Central memory CD4-positive, alpha-beta T cell (primary cell): ENCODE measurements at places on chromosomes 5 and 9.
A peak's percentile ranks its signal among the peaks of the same experiment; 100 is the strongest.

DNA sequence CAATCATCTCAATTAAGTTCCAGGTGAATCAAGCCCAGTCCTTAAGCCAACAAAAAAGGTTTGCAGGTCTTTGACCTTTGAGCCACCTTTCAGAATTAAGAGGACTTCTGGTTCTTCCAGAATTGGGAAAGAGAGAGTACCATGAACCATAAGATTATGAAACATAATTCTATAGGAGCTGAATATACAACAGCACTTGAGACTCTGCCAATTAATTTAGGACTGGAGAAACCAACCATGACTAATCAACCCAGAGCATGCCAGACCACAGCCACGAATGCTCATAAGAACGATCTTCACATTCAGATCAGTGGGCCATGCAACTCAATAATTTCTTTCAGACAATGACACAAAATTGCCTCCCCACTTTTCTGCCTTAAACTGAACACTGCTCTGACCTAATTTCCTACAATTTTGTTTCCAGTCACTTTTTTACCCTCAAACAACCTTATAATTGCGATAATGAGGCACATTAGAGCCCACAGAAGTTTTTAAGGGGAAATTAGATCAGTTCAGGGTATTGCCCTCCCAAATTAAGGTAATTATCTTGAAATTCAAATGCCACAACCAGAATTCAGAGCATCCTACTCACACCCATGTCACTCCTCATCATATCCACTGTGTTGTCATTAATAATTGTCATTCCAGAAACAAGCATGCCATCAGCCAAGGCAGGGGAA lies 213.4 kb downstream of the ATPSCKMT start:
- no peak for DNase-seq

DNA sequence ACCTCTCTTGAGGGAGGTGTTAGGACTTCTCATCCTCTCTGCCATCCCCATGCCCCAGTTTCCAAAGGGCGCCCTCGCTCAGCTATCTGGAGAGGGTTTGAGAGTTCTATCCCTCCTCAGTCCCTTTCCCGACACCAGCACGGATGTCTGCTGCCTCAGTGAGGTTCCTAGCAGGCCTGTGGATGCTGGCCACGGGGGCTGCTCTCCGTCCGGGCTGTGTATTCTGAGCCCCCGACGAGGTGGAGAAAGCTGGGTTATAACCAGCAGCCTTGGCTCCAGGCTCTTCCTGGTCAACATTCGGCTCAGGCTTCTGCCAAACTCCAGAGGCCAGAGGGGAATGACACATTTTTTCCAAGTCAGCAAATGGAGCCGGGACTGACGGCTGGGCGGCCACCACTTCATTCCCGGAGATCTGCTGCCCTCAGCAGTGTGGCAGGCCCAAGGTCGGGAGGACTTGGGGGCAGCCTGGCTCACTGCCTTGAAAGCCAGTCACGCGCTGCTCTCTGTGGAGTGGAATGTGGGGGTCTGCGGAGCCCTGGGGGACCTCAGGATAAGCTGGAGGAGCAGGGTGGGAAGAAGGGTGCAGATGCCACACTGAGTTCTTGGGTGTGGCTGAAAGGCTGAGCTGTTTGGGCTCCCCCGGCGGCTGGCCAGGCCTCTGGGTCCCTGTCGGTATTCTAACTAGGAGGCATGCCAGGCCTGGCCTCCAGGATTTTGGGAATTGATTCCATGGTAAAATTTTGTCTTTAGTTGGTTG lies 27.4 kb downstream of the PTPA start:
- no peak for DNase-seq

GRCh38 chr5:139460455-139460854 lies 2.1 kb downstream of the ECSCR start:
- no peak for DNase-seq

GRCh38 chr9:107739601-107740082 lies 250.1 kb upstream of the KLF4 start:
- DNase-seq = no peak

GRCh38 chr9:89606624-89607311 lies 2.0 kb downstream of the GADD45G start:
- DNase-seq = peak; percentile 3

GRCh38 chr5:74935752-74936091 lies 69.5 kb upstream of the FAM169A start:
- DNase-seq = no peak

- no peak for DNase-seq
Measured at GRCh38 chr9:70229579-70229978, 29.2 kb upstream of the SMC5 start.

GRCh38 chr9:71629578-71630215 lies 138.6 kb downstream of the CEMIP2 start:
- no peak for DNase-seq

GRCh38 chr9:134427153-134427782 lies 101.0 kb downstream of the RXRA start:
- DNase-seq = no peak

- peak; percentile 14 for DNase-seq
Measured at GRCh38 chr9:22446950-22447617, 460 bp downstream of the DMRTA1 start.

DNA sequence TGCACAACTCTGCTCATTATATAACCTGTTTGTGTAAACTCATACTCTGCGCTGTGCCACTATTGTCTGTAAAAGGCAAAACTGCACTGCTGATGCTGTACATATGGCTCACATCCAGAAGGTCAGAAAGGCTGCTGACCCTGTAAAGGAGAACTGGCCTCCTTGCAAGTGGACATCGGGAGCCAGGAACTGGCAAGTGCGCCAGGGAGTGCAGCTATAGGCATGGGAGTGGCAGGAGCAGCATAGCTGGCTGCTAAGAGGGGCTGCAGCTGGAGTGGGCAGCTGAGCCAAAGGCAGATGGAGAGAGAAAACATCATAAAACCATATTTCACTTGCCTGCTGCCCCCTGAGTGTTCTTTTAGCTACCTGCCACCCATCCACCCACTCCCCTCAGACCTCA lies 2183.4 kb upstream of the ACO1 start:
- DNase-seq = no peak

GRCh38 chr5:42583322-42583721 lies 160.1 kb downstream of the GHR start:
- peak; percentile 12 for DNase-seq

- DNase-seq = no peak
Measured at GRCh38 chr5:36590513-36591286, 15.7 kb upstream of the SLC1A3 start.

DNA sequence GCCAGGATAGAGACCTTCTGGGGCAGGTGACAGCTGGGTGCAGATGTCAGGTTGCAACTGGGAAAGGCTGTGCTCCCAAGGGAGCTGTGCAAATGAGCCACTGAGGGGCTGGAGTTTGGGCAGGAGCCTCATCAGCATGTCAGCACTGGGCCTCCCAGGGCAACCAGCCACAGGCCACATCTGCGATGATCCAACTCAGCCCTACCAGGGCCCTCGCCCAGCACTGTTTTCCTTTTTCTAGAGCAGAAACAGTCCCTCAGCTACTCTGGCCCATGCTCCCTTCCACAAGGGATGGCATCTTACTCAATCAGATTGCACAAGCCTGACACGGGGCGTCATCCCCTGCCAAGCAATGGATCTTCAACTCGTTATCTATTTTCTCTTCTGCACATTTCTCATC lies 24.8 kb downstream of the NIPAL4 start:
- DNase-seq = no peak

DNA sequence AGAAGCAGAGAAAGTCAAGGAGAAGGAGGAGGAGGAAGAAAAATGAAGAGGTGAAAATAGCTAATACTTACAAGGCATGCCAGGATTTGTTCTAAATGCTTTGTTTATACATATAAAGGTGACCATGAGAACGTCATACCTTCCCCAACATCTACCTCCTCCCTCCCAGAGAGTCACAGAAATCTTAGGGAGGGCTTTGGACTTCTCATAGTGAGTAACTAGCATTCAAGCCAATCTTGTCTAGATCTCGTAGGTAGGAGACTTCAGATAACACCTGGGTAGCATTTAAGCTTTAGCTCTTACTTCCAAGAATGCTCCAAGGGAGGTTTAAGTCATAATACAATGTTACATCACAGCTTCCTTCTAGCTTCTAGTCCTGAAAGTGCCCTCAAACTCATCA lies 36.5 kb upstream of the GPBP1 start:
- no peak for DNase-seq

GRCh38 chr5:78627766-78628165 lies 20.8 kb downstream of the LHFPL2 start:
- no peak for DNase-seq

GRCh38 chr5:82772281-82772680 lies 304.9 kb downstream of the TMEM167A start:
- no peak for DNase-seq

DNA sequence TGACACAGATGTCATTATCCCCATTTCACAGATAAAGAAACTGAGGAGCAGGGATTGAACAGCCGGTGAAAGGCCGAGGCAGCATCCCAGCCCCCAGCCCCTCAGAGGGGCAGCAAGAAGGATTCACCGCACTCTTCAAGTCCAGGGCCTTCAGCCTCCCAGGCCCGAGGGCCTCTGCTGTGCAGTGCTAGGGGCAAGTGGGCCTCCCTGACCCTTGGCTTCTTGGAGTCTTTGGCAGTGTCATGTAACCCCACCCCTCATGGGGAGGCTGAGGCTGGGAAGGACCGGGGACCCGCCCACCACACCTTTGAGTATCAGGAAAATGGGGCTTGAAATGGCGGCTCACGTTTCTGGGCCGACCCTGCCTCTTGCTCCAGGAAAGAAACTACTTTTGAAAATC lies 28.7 kb upstream of the RXRA start:
- no peak for DNase-seq

DNA sequence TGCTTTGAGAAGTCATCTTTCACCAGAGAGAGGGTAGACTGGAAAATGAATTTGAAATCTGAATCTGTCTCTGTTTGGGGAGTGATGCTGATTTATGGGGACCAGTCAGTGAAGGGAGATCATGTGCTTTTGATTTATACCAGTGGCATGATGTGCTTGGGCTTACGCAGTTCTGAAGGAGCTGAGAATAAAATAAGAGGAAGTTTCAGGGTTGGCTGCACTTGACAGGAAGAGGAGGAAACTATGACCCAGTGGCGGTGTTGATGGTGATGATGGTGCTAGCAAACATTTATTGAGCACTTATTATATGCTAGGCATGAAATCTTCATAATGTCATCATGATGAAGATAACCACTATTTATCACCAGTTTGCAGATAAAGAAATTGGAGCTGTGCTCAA lies 136.4 kb upstream of the GLRA1 start:
- no peak for DNase-seq

DNA sequence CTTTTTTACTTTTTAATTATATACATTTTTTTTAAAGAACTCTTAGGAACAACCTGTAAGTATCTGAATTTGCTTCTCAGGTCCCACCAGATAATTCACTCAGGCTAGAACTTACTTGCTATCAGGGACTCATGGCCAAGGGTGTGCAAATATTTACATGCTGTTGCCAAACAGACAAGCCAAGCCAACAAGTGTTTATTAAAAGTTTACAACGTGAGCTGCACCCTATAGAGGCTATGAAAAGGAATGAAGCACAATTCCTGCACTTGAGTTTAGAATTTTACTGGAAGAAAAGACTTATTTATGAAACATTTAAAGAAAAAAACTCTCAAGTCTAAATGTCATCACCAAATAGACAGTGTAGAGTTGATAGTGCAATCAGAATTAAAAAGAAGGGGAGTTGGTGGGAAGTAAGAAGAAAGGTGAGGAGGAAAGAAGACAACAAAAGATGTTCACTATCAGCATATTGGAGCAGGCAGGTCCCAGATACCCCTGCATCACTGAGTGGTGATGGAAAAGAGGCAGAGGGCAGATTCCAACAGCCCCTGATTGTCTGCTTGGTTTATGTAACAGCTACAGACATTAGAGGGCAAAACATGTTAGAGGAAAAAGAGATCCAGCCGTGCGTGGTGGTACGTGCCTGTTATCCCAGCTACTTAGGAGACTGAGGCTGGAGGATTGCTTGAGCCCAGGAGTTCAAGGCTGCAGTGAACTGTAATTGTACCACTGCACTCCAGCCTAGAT lies 32.8 kb downstream of the SH3RF2 start:
- no peak for DNase-seq

- no peak for DNase-seq
Measured at GRCh38 chr5:30131-30530, 61.8 kb upstream of the PLEKHG4B start.

DNA sequence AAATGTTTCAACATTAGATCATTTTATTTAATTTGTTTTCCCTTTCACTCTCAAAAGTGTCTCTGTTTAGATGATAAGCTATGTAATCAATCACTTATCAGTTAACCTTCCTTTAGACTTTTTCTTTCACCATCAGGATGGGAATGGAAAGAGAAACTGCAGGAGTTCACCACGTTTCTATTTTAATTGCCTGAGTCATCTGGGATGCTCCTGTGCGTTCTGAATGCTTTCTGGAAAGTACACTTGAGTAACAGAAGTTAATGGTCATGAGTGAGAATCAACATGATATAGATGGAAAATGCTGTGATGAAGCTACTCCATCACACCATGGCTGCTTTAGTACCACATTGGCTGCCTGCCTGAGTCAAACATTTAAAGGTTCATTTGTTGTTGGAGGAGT lies 783.3 kb upstream of the CDH9 start:
- DNase-seq = no peak

- DNase-seq = no peak
Measured at GRCh38 chr5:16179936-16180788, 571 bp upstream of the MARCHF11 start.

- no peak for DNase-seq
Measured at GRCh38 chr5:160271396-160271795, 41.0 kb downstream of the CCNJL start.

DNA sequence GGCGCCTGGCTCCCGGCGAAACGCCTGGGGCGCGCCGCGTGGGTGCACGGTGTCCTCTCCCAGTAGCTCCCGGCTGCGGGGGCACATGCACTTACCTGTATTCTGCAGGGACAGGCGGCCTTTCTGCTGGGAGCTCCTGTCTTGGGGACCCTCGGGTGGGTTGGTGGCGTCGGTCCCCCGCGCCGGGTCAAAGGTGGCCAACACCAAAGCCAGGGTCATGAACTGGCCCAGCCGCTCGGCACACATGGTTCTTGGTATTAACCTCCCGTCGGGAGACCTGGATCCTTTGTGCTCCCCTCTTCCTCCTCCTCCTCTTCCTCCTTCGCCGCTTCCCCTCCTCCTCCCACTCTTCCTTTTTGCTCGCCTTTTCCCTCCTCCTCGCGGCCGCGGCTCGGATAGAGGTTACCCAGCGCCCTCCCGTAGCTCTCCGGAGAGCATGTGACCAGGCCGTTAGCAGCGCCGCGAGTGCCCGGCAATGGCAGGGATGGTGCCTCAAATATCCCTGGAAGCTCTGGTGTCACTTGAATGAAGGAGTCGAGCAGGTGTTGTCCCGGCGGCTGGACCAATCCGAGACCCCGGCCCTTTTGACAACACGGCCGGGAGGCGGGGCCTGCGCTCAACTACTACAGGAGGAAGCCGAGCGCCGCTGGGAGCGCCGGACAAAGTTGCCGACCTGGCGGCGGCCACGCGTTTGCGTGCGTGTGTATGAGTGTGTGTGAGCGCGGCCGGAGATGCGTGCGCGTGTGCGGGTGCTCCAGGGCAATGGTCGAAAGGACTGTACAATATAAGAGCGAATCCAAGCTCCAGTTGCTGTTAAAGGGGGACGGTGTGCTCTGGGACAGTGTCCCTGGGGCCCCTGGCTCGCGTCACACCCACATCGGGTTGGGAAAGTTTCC lies at the start of gene STC2:
TSS of gene STC2 (minus strand) at position 467 of the 896 bp plus-strand sequence. CDS start at position 246, 221 bp downstream.
- DNase-seq = no peak

- DNase-seq = no peak
Measured at GRCh38 chr5:148798786-148799185, 27.6 kb upstream of the ADRB2 start.

GRCh38 chr5:23445573-23445972 lies 61.8 kb upstream of the PRDM9 start:
- no peak for DNase-seq

GRCh38 chr5:38410304-38410990 lies 146.0 kb downstream of the LIFR start:
- DNase-seq = no peak
